Sciatic nerve (tissue), 2 donors: ENCODE measurements at places on chromosomes 4 and X.

DNA sequence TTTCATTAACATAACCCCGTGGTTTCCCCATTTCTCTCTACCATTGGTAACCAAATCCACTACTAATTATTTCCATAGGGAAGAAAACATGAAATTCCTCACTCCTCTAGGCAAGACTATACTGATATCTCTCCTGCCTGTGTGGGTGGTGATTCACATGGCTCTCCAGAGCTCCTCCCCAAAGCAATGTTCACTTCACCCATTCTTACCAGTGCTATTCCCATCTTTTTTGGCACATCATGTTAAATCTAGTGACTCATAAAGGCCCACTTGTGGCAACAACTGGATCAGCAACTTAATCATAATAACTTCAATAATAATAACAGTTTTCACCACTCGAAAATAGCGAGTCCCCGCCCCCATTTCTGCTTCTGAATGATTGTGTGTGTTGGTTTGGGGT lies 6.1 kb upstream of the HCCS start:
- no peak for DNase-seq

GRCh38 chrX:110402091-110402849 lies 43.6 kb downstream of the RTL9 start:
- no peak for DNase-seq

- no peak for DNase-seq
These were observed 27.3 kb downstream of the OFD1 start for GRCh38 chrX:13761606-13762414.

DNA sequence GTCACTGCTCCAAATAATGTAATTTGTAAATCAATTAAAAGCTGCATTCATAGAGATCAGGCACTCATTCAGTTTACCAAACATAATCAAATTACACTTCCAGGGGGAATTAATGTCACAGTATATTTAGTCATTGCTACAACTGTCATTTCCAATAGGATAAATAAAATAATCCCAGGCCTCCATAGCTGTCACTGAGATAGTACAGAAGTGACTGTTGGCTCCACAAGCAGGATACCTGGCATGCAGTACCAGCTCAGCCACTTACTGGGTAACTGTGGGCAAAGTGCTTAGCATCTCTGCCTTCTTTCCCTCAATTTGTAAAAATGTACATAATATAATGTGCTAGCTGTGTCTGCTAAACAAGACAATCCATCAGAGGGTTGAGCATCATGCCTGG lies 128.1 kb downstream of the CAMK2D start:
- no peak for DNase-seq

GRCh38 chr4:165301833-165302232 lies 25.6 kb upstream of the MSMO1 start:
- DNase-seq, result no peak

DNA sequence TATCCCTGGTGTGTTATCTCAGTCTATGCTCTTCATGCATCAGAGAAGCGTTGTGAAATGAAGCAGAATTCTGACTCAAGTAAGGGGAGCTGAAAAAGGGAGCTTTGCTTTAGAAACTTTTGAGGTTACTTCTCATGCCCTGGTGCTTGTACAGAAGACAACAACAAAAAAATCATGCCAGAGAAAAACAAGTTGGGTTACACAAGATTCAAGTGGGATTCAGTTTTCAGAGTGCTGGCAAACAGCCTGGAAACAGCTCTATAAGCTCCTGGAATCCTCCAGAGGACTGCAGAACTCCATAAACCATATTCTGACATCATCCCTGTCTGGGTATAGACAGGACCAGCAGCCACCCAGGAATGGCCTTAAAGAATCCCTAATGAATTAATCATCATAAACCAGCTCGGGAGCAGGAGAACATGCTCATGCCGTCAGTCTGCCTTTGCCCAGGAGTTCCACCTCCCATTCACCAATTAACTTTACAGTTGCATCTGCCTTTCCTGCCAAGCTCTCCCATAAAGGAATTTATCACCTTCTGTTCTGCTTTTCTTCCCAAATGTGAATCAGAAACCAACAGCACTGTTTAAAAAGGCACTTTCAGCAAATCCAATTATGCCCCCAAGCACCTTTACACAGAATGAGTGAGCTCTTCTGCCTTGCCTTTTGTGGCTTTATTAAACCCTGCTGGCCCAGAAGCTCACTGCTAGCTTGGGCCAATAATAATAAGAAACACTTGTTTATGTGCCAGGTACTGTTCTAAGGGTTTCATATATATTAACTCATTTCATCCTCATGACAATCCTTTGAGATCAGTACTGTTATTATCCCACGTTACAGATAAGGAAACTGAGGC lies 54.5 kb upstream of the FBXW7 start:
- DNase-seq, result no peak

DNA sequence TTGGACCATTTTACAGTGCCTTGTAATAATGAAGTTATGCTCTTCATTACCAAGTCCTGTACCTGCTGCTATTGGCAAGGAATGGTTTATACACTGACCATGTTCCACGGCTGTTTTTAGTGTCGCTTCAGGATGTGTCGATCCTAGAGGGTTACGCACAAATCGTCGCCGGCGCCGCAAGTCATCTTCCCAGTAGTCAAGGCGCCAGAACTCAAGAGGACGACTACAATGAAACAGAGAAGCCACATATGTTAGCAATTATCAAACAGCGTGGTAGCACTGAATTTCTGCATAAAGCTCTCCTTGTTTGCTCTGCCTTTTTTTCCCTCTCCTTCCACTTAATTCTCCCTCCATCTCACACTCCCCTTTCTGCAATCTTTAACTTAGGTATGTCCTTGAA lies 17.0 kb downstream of the MAB21L2 start:
- no peak for DNase-seq

DNA sequence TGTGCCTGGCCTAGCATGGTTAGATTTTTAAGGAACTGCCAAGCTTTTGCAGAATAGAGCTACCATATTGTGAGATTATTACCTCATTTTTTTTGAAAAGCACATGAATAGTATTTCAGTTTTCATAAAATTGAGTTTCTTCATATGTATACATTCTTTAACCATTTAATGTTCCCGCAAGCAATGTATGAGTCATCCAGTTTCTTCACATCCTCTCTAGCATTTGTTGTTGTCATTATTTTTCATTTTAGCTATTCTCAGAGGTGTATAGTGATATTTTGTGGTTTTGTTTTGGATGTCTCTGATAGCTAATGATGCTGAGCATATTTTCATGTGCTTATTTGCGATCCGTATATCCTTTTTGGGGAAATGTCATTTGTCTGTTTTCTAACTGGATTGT lies 74.9 kb downstream of the GLUD2 start:
- DNase-seq, result no peak

- no peak for DNase-seq
These were observed 276.5 kb downstream of the PPP4R3C start for GRCh38 chrX:27186671-27187070.

GRCh38 chrX:136148391-136148790 lies 1.1 kb downstream of the FHL1 start:
- DNase-seq, result no peak

- DNase-seq, result no peak
These were observed 23.3 kb upstream of the SCML2 start for GRCh38 chrX:18377796-18378195.

- no peak for DNase-seq
These were observed 695.4 kb upstream of the INTU start for GRCh38 chr4:126937342-126937741.

DNA sequence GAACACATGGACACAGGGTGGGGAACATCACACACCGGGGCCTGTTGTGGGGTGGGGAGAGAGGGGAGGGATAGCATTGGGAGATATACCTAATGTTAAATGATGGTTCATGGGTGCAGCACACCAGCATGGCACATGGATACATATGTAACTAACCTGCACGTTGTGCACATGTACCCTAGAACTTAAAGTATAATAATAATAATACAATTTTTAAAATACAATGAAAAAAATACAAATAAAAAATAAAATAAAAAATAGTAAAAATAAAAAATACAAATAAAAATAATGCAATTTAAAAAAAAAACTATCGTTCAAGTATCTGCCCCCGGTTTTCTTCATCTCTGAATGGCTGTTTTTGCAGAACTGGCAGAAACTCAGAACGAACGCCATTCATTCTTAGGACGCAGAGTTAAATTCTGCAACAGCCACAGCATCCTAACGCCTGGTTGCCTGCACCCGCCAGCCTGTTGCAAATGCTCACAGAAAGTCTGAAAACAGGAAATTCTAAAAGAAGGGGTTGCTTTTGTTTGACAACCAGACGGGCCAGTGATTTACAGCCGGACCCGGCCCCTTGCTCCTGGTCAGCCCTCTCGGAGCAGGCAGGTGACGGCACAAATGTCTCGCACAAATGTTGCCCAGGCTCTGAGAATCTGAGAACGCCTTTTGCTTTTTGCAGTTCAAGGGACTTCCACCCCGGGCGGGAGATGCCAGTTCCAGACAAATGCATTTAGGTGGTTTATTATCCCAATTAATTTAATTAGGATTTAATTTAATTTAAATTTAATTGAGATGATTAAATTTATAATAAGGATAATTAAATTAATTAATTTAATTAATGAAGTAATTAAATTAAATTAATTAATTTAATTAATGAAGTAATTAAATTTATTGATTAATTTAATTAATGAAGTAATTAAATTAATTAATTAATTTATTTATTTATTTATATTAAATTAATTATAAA lies 47.8 kb downstream of the CRLF2 start:
- DNase-seq, result no peak

DNA sequence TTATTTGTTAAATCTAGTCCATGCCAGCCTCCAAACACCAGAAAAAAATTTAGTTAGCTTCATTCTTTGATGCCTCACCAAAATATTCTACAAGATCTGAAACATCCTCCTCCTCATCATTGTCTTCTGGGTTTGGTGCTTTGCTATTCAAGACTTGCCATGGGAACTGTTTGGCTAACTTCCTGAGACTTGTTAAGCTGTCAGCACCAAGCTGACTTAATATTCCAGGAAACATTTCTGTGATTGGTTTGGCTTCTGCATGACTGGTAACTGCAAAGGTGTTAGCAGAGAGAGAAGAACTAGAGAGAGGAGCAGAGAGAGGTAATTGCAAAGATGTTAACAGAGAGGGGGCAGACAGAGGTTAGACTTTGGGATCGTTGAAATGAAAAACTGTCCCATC lies 101.3 kb downstream of the PALLD start:
- DNase-seq, result no peak

DNA sequence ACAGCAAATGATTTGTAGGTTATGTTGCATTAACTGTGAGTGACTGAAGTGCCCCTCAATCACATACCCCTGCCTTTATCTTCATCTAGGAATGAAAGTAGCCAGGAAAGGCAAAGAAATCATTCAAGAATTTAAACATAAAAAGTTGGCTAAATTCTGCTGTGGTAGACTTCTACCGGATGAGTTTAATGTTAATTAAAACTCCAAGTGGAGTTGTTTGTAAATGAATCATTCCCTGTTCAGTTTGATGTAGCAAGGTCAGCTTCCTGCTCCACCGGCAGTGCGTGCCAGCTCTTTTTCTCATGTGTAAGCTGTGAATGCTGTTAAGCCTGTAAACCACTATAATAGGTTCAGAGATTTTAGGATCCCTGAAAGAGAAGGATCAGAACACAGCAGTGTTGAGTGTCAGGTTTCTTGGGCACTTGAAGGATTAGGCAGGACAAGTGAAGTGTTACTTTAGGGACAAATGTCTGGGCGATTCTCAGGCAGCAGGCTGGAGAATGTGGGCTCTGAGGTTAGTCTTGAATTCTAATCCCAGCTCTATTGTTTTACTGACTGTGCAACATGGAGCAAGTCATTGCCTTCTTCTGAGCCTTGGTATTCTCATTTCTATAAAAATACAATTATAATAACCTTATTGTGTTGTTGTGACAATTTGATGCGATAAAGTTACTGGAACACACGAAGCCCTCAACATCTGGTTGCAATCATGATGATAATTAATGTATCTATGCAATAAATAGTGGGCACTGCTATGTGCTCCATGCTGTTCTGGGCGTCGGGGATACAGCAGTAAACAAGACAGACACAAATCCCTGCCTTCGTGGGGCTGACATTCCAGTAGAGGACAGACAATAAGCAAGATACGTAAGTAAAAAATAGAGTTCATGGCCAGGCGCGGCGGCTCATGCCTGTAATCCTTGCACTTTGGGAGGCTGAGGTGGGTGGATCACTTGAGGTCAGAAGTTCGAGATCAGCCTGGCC lies 112.0 kb downstream of the SHROOM3 start:
- DNase-seq, result no peak

GRCh38 chr4:79223993-79224776 lies 101.7 kb downstream of the NAA11 start:
- no peak for DNase-seq

GRCh38 chr4:128955751-128956150 lies 137.6 kb downstream of the SCLT1 start:
- no peak for DNase-seq
